Ammon's horn (tissue), 1 donor: ENCODE measurements at places on chromosomes 13 and 19.
A peak's percentile ranks its signal among the peaks of the same experiment; 100 is the strongest.

GRCh38 chr19:57813919-57814504 lies 701 bp downstream of the ZNF552 start:
- DNase-seq, result no peak

GRCh38 chr13:37446503-37446902 lies 152.1 kb downstream of the POSTN start:
- DNase-seq, result no peak

DNA sequence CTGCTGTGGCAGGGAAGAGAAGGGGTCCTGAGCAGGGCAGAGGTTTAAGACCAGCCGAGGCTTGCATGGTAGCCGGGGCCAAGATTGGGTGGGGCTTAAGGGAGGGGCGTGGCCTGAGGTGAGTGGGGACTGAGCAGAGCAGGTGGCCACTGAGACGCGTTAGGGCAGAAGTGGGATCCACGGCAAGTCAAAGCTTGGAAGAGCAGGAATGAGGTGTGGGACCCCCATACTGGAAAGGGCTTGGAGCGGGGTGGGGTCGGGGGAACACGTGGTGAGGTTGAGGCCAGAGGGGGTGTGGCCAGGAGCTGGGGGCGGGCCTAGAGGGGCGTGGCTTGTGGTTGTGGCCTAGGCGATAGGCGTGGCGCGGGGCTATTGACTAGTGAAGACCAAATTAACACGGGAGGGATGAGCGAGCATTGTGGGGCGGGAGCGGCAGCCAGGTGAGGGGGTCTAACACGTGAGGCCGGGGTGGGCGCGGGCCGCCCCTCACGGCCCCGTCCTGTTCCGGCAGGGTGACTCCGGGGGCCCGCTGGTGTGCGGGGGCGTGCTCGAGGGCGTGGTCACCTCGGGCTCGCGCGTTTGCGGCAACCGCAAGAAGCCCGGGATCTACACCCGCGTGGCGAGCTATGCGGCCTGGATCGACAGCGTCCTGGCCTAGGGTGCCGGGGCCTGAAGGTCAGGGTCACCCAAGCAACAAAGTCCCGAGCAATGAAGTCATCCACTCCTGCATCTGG lies 3.3 kb downstream of the CFD start:
- DNase-seq, result peak; percentile 35

GRCh38 chr13:22063416-22064124 lies 392.7 kb downstream of the FGF9 start:
- DNase-seq, result no peak

DNA sequence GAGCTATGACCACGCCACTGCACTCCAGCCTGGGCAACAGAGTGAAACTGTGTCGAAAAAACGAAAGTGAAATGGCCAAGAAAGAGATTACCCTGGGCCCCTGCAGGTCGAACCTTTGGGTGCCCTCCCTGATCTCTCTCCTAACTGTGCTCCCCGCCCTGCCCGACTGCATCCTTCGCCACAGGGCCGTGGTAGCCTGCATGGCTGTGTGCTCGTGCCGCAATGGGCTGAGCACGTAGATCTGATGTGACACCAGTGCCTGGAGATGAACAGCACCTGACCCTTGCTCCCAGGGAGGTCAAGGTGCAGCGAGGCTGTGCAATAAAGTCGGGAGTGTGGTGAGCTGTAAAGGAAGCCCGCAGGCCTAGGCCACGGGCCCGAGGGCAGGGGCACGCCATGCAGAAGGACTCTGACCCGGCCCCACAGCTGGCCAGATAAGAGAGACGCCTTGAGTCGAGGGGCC lies 60.2 kb downstream of the PEX11G start:
- DNase-seq, result no peak

DNA sequence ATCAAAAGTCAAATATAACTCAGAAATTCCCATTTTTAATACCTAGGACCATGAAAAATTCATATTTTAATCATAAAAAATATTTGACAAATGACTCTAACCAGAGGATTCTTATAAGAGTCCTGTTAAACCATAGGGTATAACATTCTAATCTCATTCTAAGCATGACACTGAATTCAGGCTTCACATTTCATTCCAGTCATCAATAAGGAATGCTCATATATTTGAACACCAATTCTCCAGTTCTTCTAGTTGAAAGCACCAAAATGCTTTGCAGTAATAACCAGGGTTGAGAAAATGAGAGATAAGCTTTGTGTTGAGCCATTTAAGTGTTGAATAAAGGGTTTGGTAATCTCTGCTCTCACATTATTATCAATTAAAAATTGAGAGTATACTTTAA lies 147.5 kb downstream of the VWA8 start:
- no peak for DNase-seq

GRCh38 chr13:80336370-80336769 lies 4.6 kb downstream of the SPRY2 start:
- DNase-seq, result no peak

- DNase-seq, result no peak
These were observed 145.7 kb downstream of the LIG4 start for GRCh38 chr13:108069521-108070210.
